NCI-H774 (cell line): ENCODE measurements at places on chromosomes 16 and 17.

- DNase-seq = no peak
These were observed 8.8 kb downstream of the RASL10B start for GRCh38 chr17:35740216-35740615.

DNA sequence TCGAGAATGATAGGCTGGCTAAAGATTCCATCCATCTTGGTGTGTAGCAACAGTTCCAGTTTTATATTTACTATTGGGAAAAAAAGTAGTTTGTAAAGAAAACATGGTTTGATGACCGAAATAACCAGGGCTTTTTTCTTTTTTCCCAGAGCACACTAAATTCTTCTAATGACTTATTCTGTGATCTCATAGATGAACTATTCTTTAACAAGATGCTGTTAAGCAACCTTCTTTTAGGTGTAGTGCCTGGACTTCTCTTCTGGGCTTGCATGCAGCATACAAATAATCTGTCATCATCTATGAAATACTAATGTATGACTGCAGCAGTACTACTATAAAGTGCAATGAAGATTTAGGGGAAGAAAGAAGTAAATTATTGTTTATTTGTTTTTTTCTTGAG lies 11.0 kb upstream of the CAPNS2 start:
- no peak for DNase-seq

DNA sequence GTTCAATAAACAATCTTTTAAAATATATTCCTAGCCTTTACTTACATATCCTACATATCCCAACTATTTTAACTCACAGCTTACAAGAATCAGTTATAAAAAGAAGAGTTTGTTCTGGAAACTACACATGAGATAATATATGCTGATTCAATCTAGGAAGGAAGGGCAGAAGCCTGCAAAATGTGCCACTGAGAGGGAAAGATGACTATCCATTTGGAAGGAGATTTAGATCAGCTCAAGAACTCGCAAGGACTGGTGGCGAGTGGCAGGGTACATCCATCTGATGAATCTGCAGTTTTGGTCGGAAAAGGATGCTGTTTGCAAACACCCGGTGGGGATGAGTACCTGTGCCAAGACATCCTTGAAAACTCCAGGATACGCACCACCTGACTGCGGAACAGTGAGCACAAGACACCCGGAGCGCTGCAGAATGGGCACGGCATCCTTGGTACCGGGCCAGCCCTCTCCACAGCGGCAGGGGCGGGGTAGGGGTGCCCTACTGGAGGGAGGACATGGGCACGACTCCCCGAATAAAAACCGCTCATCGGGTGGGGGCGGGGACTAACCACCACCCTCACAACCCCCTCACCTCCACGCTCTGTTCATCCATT lies 723 bp downstream of the TRIM37 start:
- peak; percentile 71 for DNase-seq

DNA sequence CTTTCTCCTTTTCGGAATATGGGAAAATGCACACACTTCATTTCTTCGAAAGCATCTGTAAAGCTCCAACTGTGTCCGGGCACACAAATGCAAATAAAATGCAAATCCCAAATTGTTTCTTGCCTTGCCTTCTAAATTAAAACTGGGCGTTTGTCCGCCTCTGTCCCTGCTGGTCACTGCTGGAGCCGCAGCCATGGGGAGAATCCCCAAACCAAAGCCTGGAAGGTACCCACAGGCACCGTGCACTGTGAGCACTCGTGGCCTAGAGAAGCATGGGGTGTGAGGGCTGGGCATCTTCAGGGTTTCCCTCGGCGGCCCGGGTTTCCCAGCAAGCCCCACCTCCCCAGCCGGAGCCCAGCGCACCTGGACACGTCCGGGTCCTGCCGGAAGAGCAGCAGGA lies 2.9 kb downstream of the SLC47A2 start:
- no peak for DNase-seq
